NCI-H1436 treated with DMSO at 0.1 percent for 48 hours (cell line): ENCODE measurements at places on chromosomes 12 and 14.

GRCh38 chr12:28987538-28988324 lies 161.3 kb upstream of the FAR2 start:
- DNase-seq, result no peak

GRCh38 chr14:88380405-88380804 lies 5.1 kb upstream of the SPATA7 start:
- DNase-seq, result peak; percentile 1

DNA sequence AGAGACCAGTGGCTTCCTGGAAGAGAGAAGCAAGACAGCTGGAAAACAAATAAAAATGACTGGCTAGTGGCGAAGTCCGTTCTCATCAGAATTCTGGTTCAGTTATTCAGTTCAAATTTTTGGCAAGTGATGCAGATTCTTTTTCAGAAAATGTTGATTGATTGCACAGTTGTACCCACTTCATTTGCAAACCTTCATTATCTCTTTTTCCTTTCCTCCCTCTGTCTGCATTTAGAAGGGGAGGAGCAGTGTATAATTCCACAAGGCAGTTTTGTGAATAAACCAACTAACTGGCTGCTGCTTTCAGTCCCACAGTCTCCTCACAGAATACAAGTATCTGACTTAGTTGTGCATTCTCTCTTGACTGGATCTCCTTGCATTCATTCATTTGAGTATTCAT lies 417.5 kb downstream of the NPAS3 start:
- no peak for DNase-seq

DNA sequence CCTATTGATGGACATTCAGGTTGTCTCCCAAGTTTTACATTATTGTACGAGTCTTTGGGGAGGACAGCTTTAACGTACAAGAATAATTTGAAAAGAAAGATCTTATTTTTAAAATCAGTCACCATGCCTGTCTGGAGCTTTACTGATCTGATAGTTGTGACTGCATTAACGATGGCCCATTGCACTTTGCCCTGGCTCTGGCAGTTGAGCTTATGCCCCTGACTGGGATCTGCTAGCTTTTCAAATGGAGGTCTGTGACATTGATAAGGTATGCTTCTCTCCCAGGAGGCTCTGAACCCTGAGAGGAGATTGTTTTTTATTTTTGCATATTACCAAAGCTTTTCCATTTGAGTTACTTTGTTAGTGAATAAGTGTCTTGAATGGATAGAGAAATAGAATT lies 17.9 kb upstream of the RAB3IP start:
- DNase-seq, result no peak

DNA sequence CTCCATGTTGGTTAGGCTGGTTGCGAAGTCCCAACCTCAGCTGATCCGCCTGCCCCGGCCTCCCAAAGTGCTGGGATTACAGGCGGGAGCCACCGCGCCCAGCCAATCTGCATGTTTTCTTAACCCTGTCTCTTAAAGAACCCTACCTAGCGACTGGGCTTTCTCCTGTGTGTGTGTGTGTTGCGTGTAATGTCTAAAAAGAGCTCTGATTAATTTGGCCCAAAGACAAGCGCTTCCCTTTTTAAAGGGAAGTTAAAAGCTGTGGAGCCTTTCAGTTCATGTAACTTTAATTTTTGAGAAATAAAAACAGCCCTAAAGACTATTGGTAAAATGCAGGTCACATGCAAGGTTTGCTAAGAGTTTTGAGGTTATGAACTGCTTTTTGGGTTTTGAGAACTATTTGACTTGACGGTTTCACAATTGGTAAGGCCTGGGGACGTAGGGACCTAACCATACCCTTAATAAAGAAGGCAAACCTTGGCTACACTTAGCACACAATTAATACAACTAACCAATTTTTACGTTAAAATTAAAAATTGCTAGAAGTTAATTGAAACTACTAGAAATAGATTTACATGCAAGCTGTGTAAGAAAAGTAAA lies 103.2 kb downstream of the KCNMB4 start:
- no peak for DNase-seq

- DNase-seq, result no peak
Observed at GRCh38 chr12:53423597-53423996, at the start of gene AMHR2. TSS of gene AMHR2 (plus strand) at chr12:53423855. CDS start at chr12:53423935, 80 bp downstream.

- no peak for DNase-seq
Observed at GRCh38 chr14:105089746-105090492, 24.7 kb upstream of the GPR132 start.

- no peak for DNase-seq
Observed at GRCh38 chr12:27076468-27076867, 5.9 kb downstream of the C12orf71 start.

DNA sequence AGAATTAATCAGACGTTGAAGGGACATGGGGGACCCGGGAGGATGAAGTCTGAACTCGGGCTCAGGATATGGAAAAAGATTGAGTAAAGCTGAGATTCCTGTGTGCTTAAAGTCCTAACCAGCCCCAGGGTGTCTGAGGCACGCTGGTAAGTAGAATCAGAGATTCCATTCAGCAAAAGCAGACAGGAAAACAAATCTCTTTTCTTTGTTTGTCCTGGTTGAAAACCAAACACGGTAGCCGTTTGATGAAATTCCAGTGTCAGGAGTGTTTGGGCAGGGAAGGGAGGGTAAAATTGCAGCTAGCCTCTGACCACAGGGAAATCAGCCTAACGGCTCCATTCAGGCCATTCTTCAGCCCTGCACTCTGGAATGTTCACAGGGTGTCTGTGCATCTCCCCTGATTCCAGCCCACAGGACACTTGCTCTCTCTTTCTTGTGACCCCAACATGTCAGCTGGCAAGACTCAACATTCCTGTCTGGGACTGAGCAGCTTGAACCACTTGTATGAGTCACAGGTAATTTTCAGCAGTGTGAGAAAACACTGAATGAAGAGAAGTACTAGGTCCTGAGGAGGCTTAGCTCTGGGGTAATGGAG lies 31.0 kb downstream of the NINJ2 start:
- DNase-seq, result no peak

- no peak for DNase-seq
Observed at GRCh38 chr14:54673193-54674045, 106.5 kb downstream of the SAMD4A start.

GRCh38 chr14:96058576-96059200 lies 19.5 kb downstream of the C14orf132 start:
- no peak for DNase-seq

DNA sequence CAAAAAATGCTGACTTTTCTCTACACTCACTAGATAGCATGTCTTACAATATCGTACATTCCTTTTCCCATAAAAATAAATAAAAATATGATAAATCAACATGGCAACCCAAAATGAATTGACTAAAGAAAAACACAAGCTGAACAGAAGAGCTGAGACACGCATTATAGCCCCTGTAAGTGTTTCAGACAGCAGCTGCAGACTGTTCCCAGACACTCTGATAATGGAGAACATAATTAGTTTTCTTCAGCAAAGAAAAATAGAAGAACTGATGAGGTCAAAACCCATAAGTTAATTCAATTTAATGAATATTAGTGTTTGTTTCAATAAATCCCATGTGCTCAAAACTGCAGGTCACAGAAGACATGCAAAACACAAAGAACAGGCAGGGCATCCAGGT lies 23.8 kb downstream of the ST8SIA1 start:
- no peak for DNase-seq

DNA sequence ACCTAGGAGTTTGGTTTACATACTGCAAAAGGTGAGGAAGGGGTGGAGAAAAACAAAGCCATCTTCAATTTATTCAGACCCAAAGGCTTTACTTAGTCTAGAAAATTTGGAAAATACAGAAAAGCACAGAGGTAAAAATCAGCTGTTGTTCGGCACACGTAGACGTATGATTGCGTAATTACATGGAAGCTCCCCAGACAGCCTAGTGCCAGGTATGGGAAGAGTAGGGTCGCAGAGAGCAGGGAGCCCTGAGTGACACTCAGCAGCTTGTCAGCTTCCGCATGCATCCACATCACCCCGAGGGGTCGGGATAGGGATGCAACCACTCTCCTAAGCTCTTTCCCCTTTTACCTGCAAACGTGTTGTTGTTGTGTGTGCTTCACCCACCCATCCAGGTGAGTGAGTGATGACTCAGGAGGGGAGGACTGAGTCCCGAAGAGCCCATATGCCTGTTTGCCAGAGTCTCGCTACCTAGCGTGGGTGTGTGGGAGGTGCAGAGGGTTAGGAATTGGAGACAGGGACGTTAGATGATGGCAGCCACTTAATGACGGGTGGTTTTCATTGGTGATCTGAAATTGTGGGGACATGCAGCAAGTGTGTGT lies 20.1 kb downstream of the PIWIL1 start:
- DNase-seq, result no peak

- DNase-seq, result no peak
Observed at GRCh38 chr14:30196861-30197260, 269.2 kb upstream of the PRKD1 start.

- DNase-seq, result no peak
Observed at GRCh38 chr12:108320507-108321293, 18.4 kb downstream of the CMKLR1 start.

- no peak for DNase-seq
Observed at GRCh38 chr12:52149182-52149641, 42.6 kb downstream of the KRT80 start.

- DNase-seq, result no peak
Observed at GRCh38 chr14:102464846-102465341, 44.7 kb downstream of the ANKRD9 start.

DNA sequence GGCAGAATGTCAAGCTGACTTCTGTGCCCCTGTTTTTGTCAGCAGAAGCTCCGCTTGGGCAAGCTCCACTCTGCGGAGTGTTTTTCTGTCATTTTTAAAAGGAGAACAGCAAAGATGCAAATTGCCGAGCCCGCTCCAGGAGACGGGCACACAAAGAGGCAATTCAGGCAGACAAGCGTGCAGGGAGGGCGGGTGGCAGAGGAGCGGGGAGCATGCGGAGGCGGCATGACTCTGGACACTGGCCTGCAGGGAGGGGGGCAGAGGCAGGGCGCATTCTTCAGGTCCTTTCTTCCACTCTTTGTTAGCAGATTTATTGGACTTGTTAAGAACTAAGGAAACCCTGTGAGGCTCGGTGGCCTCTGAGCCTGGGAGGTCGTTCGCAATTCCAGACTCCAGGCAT lies 187.3 kb upstream of the RMST start:
- DNase-seq, result no peak

- no peak for DNase-seq
Observed at GRCh38 chr12:97639702-97640101, 177.1 kb downstream of the RMST start.

GRCh38 chr14:56782711-56783110 lies 27.6 kb downstream of the OTX2 start:
- no peak for DNase-seq

GRCh38 chr12:64299628-64300027 lies 77.5 kb upstream of the KICS2 start:
- DNase-seq, result no peak

GRCh38 chr14:53341324-53341723 lies 188.2 kb upstream of the DDHD1 start:
- no peak for DNase-seq

DNA sequence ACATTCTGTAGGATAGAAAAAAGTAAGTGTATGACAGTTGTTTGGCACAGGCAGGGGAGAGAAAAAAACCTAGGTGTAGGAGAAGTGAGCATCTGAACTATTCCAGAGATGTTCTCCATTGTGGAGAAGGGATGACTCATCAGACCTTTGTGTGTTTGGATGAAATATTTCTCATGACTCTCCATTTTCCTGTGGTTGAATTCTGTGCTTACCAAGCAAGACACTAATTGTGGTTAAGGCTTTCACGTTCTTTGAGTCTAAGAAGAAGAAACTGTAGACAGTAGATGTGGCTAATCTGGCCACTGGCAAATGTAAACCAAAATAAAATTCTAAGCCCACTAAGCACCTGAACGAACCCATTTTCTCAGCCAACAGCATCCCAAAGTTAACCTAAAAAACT lies 107.9 kb upstream of the GZMB start:
- DNase-seq, result no peak

- no peak for DNase-seq
Observed at GRCh38 chr14:77139540-77140358, 1.8 kb downstream of the ZDHHC22 start.

GRCh38 chr14:102029956-102030355 lies 56.9 kb downstream of the HSP90AA1 start:
- DNase-seq, result no peak

GRCh38 chr14:42192738-42193653 lies 586.3 kb downstream of the LRFN5 start:
- no peak for DNase-seq

GRCh38 chr14:89524990-89525667 lies 108.1 kb upstream of the FOXN3 start:
- no peak for DNase-seq

DNA sequence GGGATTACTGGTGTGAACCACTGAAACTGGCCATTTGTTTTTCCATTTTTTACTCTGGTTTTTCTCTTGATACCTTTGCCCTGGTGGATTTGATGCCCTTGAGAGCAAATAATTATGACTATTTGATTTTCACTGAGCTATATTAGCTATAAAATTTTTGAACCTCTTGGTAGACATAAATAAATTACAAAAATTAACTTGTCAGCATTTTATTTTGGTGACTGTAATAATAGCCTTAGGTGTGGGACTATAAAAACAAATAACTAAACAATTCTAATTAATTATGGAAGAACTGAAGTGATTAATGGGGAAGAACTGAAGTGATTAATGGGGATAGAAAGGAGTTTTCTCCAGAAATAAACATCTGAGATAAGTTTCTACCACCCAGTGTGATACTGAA lies 62.7 kb downstream of the CAND1 start:
- DNase-seq, result no peak

- no peak for DNase-seq
Observed at GRCh38 chr12:16407346-16407745, 59.9 kb downstream of the MGST1 start.

- no peak for DNase-seq
Observed at GRCh38 chr12:113405694-113406093, 2.0 kb upstream of the SDS start.

DNA sequence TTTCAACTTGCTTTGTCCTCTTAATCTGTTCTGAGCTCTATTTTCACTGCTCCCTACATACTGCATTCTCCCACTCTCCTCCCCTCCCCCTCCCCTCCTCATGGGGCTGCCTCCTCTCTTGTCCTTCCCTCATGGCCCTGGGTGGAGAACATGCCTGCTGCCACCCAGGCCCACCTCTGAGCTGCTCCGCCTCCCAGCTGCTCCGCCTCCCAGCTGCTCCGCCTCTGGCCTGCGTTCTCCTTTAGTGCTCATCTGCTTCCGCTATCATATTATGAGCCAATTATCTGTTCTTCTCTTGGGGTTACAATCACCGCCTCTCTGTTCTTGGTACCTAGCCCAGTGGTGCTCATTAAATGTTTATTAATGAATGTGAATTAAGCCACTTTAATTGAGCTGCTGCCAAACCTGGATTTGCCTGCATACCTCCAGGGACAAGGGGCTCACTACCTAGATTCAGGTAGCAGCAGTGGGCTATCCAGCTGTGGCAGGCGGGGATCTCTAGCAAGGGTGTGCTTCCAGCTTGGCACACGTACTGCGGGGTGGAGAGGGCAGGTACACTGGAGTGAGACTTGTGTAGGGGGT lies 32.0 kb upstream of the FAM181A start:
- no peak for DNase-seq

DNA sequence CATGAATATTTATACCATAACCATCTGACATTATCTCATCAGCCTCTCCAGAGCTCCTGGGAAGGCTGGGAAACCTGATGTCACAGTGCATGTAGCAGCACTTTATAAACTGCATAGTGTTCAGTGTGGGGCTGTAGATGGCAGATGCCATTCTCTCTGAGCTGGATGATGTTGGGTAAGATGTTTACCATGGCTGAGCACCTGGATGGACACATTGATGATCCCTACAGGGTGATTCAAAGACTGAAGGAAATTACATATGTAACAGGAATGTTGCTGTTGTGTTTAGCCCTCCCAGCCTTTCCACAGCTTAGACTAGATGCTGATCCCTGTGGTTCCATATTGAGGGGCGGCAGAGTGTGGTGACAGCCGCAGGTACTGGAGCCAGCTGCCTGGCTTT lies 37.4 kb downstream of the IFT43 start:
- no peak for DNase-seq
